ENCODE measurements at places on chromosomes 4 and X.

DNA sequence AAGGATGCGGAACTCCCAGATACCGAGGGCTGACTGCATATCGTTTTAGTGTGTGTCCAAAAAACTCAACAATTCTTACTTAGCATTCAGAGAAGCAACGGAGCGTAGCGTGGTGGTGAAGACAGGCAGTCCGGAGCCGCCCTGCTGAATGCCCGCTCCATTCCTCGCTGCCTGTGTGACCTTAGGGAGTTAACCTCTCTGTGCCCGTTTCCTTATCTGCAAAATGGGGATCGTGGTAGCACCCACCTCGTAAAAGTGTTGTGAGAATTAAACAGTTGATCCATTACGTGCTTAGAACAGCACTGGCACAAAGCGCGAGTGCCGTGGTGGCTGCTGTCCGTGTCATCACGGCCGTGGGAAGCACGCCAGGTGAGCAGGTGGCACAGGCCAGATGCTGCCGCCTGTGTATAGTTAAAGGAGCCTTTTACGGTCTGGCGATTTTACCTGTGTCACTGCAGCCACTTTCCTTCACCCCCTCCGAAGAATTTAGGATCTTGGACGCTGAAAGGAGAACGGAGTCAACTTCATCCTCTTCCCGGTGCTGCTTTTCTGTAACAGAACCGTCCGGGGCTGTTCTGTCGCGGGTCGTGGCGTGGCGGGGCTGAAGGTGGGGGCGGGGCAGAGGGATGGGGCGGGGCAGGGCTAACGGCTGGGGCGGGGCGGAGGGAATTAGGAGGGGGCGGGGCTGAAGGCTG is 885 bp downstream of the CCDC110 start:
- DNase-seq: no peak

DNA sequence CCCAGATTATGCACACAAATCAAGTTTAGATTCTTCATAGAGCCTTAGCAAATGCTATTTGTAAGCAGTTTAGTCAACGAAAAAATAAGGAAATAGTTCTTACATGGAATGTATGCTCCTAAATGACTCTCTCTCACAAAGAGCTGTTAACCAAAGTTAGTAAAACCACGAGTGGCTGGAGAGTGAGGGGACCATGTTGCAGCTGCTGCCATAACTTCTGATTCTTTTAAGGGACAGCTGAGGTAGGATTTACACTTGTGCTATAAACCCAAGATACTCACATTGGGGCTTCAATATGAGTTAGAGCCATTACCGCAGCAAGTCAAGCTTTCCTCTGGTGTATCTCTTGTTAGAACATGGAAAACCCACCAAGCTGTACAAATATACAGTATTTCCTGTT is 2.7 kb downstream of the DOCK11 start:
- DNase-seq: no peak

DNA sequence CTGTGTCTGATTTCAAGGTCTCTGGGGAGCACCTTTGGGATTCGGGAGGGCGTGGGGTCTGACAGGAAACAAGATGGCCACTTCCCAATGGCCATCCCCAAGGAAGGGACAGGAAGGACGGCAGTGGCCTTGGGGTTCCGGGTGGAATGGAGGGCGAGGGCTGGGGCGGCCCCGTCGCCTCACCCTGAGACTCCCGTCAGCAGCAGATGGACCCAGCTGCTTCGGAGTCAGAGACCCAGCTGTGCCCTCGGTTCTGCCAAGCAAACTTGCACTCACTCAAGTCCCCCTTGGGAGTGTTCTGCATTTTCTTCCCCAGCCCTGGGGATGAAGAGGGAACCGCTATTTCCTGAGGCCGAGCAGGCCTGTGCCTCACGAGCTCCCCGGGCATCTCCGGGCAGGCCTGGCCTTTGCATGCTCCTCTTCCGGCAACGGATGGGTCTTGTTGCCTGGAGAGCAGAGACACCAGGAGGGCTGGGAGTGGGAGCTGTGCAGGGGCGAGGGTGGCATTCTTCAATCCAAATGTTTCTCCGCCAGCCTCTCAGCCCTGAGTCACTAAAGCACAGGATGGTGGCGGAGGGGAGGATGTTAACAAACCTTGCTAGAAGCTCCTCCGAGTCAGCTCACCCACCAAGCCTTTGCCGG is 6.8 kb upstream of the DUSP9 start:
- no peak for DNase-seq

DNA sequence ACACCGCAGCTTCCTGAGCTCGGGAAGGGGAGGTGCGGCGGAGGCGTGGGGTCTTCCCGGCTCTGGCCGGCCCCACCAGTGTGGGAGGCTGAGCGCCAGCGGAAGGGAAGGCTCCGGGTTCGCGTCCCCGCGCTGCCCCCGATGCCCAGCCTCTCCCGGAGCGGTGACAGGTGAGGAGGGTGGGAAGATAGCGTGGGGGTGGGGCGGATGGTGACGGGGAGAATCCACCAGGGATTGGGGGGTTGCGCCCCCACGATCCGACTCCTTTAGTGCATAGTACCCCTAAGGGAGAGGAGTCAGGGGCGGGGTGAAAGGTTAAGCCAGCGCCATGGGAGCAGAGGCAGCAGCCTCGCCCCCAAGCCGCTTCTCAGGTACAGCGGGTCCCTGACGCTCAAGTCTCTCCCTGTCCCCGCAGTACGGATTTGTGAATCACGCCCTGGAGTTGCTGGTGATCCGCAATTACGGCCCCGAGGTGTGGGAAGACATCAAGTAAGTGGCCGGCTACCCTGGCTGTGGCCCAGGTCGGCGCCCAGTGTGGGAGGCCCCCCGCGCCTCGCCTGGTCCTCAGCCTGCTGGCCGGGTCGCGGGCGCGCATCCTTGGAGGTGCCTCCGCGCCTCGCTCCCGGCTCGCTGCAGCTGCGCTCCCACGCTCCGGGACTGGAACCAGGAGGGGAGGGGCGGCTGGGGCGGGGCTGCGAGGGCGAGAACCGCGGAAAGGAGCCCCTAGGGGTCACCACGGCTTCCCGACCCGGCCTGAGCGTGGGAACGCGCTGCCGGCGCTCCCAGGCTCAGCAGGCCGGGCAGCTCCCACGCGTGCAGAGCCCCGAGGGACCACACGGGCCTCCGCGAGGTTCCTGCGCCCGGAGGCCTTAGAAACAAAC is 791 bp downstream of the GUCY1B1 start:
- no peak for DNase-seq

DNA sequence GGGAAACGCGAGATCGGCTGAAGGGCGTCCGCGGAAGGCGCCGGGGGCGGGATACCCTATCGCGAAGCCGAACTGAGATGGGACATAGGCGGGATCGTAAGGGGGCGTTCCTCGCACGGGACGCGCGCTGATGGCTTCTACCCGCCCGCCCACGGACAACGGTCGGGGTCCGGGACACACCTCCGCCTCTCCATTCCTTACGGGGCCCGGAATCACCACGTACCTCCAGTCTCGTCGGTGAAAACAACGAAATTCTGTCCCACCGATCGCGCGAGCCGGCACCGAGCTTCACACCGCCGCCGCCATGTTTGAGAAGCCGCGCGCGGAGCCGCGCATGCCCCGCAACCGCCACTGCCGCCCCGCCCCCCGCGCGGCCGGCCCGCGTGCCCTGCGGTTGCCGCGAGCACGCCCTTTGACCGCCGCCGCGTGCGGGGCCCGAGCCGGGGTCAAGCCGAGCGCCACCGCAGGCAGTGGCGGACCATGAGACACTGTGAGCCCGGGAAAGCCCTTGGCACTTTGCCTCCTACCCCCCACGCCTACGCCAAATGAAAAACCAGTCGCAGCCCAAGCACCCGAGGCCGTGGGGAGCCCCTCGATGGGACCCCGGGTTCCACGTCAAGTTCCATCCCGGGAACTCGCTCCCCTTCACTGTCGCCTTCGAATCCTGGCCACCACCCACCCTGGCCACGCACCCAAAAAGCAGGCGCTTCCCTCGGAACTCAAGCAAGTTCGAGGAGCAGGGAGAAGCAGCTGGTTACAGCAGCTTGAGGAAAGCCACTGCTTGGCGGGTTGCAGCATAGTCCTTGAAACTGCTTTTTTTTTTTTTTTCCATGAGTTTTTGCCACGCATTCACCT is at the start of gene SCML2:
SCML2 (minus strand) TSS at position 320 of the 855 bp plus-strand sequence. CDS start 20,617 bp downstream, outside the sequence.
- peak; percentile 38 for DNase-seq

DNA sequence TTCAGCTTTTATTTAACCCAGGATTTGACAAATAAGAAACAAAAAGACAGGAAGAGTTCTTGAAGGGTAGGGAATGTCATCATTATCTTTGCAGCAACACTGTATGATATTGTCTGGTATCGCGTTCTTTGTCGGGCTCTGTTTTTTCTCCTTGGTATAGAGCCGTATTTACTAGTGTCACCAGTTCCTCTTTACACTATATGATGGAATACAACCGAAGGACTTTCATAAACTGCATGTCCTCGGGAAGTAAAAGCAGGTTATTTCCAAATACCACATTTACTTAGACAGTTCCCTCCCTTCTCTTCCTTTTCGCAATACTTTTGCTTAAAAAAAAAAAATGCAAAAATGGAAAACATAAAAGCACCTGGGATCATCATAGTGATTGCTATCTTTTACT is 96.6 kb upstream of the IL13RA1 start:
- DNase-seq: no peak

DNA sequence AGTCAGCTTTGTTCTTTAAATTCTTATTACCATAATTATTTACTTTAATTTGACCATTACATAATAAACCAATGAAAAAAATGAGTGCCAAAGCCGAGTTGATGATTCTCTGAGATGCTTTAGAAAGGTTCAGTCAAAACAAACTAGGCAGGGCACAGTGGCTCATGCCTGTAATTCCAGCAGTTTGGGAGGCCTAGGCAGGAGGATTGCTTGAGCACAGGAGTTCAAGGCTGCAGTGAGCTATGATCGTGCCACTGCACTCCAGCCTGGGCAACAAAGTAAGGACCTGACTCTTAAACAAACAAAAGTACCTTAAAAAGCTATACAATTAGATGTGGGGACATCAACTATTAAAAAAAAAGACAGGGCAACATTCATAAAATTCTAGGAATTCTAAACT is 75.0 kb downstream of the AFAP1 start:
- no peak for DNase-seq

GRCh38 chr4:183408796-183409195 is 35.6 kb upstream of the CDKN2AIP start:
- no peak for DNase-seq

DNA sequence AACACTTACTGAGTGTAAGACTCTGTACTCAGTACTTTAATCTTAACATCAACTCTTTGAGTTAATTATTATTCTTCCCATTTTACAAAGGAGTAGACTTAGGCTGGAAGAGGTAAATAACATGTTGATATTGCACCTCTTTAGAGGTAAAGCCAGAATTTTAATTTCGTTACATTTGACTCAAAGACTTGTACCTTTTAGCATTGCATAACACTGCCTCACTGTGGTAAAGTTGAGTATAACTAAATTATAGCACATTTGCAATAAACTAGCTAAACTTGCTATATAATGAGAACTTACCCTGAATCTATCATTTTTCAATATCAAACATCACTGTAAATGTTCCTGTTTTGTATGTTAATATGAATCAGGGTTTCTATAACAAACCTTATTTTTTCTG is 218.5 kb downstream of the PRR32 start:
- DNase-seq: no peak

GRCh38 chrX:131734621-131735020 is 190.7 kb downstream of the OR13H1 start:
- no peak for DNase-seq

DNA sequence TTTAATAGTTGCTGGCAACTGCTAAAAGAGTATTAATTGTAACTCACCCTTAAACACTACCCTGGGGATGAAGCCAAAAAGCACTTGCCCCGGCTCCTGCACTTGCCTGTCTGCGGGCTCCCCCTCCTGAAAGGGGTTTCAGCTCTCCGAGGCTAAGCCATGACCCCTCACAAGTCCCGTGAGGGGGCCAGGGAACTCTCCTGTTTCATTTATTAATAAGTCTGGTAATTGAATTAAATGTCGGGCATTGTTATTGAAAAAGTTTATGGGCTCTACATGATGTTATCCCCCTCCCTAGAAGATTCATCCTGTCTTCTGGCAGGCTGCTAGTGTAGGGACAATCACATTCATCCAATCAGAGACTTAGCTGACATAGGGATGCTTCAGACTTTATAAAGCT is 23.3 kb downstream of the GSPT2 start:
- DNase-seq: no peak

DNA sequence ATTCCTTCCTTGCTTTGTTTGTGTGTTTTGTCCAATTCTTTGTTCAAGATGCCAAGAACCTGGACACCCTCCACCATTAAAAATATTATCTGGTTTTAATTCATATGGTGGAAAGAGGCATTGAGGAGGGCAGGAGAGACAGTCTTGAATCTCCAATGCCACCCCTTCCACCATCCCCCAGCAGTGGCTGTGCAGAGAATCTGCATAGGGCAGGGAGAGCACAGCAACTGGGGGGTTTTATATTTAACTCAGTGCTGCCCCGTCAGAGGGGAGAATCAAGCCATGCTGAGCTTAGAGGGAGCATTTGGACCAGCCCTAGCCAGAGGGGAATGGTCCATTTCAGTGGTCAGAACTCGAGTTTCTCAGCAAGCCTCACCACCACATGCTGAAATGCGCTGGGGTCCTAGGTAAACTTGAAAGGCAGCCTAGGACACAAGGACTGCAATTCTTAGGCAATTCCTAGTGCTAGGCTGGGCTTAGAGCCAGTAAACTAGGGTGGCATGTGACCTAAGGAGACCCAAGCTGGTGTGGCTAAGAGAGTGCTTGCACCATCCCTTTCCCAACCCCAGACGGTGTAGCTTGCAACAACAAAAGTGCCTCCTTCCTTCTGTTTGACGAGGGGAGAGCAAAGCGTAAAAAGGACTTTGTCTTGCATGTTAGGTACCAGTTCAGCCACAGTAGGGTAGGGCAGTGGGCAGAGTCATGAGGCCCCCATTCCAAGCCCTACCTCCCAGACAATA is 34.2 kb downstream of the CCDC158 start:
- no peak for DNase-seq

DNA sequence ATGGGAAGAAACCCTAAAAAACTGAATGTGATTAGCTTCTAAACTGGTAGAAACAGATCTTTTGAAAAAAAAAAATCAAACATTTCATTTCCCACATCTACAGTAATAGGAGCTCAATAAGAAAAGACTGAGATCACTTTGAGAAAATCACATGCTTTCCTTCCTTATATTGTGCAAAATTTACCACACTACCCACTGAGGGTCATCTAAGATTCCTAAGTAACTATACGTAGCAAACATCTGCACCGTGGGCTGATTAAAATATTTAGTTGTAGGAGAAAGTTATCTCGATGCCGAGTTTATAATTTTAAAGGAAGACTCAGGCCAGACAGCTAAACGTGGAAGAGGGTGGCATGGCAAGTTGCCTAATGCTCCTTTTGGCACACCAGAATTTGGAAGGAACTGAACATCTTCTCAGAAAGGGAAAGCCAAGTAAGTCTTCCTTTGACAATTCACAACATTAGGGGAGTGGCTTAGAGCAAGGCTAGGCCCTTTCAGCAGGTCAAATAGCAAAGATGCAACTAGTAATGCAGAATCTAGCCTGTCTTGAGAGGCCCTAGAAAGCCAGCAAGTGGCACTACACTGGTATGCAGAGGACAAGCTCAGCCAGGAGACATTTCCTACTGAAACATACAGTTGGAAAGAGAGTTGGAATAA is 128.0 kb downstream of the TMA16 start:
- DNase-seq: no peak

- DNase-seq: peak; percentile 64
Measured at GRCh38 chr4:154332681-154333421, 158.7 kb downstream of the DCHS2 start.

GRCh38 chrX:76921176-76921575 is 493.7 kb downstream of the MAGEE1 start:
- no peak for DNase-seq
